ENCODE measurements at places on chromosomes 2 and 18.

GRCh38 chr2:191439481-191439880 lies 194.3 kb downstream of the MYO1B start:
- no peak for DNase-seq

DNA sequence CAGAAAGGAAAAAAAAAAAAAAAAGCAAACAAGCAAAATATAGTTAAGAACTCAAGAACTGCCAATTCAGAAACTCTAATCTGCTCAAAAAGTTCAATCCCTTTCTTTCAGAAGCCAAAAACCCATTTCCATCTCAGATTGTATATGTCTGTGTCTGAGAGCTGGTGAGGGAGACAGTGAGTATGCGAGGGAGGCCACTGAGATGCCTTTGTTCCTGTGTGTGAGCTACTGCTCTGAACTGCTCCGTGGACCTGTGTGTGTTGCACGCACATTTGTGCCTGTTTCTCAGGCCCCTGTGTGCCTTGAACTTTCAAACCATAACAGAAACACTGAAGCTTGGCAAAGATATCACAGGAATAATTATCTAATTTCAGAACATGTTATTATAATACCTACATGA lies 2.5 kb upstream of the PKDCC start:
- no peak for DNase-seq

DNA sequence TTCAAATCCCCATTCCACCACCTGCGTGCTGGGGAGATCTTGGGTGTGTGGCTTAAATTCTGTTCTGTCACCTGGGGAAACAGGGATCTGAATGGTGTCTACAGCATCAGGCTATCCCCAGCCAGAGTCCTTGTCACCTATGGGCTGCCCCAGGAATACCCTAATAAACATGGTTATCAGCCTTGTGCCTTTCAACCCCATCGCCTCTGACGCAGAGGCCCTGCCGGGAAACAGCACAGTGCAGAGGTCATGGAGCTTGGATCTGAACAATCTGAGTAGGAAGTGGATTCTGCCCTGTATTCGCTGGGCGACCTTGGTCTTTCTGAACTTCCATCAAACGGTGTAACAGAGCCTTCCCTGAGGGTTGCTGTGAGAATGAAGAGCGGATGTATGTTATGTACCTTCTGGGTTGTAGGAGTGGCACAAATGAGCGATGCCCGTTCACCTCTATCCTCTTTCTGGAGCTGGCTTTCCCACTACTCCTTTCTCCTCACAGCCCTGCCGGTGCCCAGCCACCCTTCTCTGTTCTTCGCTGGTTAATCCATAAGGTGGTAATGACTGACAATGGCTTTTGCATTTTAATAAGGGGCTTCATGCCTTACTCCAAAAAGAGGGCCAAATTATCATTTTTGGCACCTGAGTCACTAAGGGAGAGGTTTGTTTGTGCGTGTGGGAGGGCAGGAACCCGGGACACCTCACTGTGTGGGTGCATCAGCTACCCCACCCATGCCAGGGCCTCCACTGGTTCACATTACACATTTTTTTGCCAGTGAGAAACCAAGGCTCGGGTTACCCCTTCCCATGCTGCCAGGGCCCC lies 256.5 kb downstream of the MYCN start:
- no peak for DNase-seq

- no peak for DNase-seq
Observed at GRCh38 chr2:235494716-235495372, 1.0 kb downstream of the AGAP1 start.

- no peak for DNase-seq
Observed at GRCh38 chr2:33497221-33497650, 20.8 kb downstream of the RASGRP3 start.

DNA sequence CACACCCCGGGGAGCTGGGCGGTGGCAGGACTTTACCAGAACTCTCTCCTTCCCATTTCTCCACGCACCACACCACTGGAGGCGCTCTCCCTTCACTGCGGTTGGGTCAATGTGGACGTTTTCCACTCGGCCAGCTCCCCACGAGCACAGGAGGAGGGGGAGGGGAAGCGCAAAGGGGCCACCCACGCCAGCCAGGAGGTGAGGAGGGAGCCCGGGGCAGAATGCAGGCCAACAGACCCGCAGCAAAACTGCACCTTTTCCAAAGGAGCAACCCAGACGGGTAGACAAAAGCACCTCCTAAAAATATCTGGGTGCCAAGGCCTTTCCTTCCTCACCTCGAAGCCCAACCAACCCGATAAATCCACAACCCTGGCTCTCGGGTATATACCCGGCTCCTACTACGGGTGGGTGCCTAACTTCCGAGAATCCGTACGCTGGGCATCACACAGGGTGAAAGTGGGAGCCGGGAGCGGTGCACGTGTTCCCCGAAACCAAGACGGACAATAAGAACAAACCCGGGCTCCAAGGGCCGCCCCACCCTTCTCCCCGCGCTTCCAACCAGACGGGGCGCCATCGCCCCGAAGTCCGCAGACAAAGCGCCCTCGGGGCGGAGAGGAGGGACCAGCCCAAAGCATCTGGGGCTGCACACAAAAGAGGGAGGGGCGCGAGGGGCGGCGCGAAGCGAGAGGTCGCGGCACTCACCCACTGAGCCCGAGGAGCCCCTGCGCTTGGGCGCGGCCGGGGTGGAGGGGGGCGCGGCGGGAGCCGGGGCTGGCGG lies 1.0 kb downstream of the RTN4 start:
- DNase-seq, result no peak

- peak; percentile 69 for DNase-seq
Observed at GRCh38 chr2:208254118-208254870, 577 bp downstream of the IDH1 start.

DNA sequence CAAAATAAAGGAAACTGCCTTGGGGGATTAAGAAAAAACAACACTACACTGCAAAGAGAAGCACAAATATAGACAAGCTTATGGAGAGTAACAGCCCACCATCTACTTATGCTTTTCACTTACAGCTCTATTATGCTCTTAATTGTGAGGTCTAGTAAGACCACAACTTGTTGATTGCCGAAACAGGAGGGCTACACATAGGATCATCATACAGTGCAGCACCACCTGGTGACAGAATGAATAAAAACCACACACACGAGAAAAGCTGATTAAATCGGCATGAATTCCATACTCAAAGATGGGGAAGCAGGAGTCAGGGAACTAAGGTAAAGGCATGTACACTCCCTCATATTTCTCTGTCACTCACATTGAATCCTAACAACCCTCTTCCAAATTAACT lies 259.2 kb downstream of the IKZF2 start:
- DNase-seq, result no peak

GRCh38 chr2:191927991-191928390 lies 81.1 kb upstream of the CAVIN2 start:
- DNase-seq, result no peak

- no peak for DNase-seq
Observed at GRCh38 chr2:118911936-118912335, 30.1 kb upstream of the MARCO start.

DNA sequence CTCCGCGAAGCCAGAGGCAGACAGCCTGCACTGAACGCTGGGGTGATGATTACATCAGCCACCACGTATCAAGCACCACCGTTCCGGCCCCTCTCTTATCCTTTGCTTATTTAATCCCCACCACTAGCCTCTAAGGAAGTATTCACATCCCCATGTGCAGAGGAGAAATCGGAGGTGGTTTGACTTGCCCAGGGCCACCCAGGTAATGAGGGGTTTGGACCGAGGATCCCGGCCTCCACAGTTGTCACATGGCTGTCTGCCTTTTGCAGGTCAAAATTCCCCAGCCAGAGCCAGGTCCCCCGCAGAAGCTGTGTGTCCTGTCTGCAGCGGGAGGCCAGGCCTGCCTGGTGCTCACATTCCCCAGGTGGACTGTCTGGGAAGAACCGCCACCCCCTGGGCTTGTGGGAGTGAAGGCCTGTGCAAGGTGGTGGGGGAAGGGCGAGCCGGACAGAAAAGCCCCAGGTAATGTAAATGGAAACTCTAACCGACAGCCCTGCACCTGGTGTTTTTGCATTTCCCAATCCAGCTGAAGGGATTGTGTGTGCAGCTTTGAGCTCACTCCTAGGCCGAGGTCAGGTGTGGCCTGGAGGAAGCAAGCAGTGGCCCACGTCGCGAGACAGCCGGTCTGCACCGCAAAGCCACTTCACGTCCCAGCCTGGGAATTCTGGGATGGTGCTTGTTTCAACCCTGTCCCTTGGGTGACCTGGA lies 108.5 kb upstream of the ID2 start:
- no peak for DNase-seq

DNA sequence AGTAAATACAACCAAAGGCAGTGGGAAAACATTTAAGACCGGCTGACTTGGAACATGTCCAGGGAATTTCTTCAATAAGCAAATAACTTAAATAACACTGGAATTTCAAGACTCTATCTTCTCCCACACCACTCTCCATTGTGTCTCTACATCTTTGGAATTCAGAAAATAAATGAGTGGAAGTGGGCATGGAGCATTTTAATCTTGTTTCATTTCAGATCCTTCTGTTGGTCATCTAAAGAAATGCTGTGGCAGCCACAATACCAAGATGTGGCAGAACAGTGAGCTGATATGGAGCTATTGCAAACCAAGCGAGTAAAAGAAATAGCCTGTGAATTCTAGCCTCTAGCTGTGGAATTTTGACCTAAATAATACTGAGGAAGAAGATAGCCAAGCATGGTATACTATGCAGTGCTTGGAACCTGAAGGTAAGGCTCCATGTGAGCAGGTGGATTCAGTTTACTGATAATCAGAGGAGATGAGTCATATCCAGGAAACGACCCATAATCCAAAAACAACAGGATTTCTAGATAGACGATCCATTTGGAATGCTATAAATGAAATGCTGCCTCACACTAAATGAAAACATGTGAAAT lies 157.1 kb upstream of the SCN7A start:
- DNase-seq, result no peak

DNA sequence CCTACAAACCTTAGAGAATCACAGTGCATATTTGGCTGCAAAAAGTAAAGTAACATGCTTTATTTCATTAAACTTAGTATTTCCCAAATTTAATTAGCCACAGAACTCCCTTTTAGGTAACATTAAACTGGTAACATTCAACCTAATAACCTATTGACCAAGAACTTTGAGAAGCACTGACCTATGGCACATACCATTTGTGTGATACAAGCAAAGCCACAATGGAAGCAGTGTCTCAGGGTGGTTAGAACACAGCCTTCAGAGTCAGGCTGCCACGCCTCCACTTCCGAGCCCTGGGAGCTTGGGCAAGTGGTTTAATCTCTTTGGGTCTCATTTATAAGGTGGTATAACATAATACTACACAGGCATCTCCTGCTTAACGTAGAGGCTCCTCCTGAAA lies 301.4 kb downstream of the PDE11A start:
- no peak for DNase-seq

DNA sequence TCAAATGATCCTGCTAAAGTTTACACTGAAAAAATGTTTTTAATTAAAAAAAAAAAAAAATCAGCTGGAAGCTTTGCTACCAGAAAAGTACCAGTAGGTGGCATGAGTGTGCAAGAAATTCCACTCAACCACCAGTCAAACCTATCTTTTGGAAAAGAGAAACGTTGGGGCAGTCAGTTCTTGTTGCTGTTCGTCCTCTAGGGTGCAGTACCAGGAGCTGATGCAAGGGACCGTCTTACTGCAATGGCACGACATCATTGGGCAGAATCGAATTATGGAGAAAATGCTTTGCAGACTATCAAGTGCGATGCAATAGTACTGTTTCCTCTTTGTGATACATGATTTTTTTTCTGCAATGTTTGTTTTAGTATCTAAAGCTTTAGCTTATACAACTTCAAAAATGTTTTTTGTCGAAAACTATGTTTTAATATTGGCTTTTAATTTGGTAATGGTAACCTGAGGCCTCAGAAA lies 18.3 kb downstream of the YPEL5 start:
- peak; percentile 37 for DNase-seq

- DNase-seq, result no peak
Observed at GRCh38 chr2:120221616-120222015, 1.6 kb downstream of the TMEM185B start.

- DNase-seq, result no peak
Observed at GRCh38 chr2:73134471-73134870, 21.7 kb upstream of the RAB11FIP5 start.

DNA sequence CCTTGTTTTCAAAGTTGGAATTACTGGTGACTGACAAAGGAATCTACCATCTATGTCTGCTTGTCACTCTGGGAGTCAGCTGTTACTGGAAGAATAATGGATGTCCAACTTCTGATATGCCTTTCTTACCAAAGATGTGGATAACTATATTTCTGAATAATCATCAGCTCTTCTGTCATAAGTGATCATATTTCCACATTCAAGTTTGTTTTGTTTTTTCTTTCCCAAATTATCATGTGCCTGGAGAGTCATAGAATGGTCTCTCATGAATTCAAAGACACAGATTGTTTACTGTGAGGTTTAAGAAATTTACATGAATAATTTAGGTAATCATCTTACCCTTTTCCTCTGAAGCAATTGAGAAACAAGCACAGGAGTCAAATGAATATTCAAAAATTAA lies 986.7 kb upstream of the CDH2 start:
- DNase-seq, result no peak

DNA sequence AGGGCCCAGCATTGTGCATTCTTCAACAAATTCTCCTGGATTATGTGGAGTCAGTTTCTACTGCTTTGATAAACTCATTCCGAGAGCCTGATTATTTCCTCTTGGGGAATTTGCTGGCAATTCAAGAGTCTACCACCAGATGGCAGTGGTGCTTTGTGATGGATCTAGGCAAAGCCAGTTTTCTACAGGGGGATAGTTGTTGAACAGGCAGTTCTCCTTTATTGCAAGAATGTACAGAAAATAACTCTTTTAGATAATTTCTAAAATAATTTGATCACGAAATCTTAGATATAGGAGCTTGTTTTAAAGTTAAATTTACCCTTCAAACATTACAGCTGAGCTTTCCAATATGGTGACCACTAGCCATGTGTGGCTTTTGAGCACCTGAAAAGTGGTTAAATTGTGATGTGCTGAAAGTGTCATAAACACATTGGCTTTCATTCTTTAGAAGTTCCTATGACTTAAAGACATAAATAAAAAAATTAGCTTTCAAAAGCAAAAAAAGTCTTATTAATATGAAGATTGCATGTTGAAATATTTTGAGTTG lies 66.7 kb upstream of the HAAO start:
- no peak for DNase-seq

GRCh38 chr2:157439824-157440186 lies 4.1 kb downstream of the CYTIP start:
- no peak for DNase-seq

DNA sequence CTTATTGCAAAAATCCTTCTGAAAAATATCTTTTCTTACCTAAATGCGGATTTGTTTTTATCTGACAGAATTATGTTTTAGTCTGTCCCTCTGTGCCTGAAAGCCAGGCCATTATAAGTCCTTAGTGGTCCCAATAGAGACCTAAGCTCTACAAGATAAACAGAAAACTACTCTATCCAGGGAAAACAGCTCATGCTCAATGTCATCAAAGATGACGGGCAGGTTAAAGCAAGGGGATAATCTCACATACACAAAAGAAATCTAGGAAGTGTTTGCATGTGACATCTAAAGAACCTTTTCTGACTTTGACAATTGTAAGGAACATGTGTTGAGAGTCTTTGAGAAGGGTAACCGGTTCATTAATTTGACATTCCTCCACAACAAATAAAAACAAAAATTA lies 741.1 kb upstream of the ID2 start:
- DNase-seq, result no peak
